ENCODE measurements at places on chromosomes 11 and 22. TPM values are rescaled to one million over a fixed set of nuclear protein-coding genes. Genes with fewer than 3 reads are reported as not detected.

GRCh38 chr11:123461164-123461563 lies 31.1 kb downstream of the GRAMD1B start:
- peak; percentile 35 for ATAC-seq

- ATAC-seq = no peak
Observed at GRCh38 chr22:50674130-50674500, 1.5 kb downstream of the SHANK3 start.

GRCh38 chr11:58626934-58627483 lies 4.5 kb downstream of the CNTF start:
- no peak for ATAC-seq

GRCh38 chr22:40746428-40747220 lies 67.3 kb downstream of the MCHR1 start:
- ATAC-seq = no peak

- peak; percentile 36 for ATAC-seq
Observed at GRCh38 chr11:110852921-110853490, 140.8 kb upstream of the ARHGAP20 start.

DNA sequence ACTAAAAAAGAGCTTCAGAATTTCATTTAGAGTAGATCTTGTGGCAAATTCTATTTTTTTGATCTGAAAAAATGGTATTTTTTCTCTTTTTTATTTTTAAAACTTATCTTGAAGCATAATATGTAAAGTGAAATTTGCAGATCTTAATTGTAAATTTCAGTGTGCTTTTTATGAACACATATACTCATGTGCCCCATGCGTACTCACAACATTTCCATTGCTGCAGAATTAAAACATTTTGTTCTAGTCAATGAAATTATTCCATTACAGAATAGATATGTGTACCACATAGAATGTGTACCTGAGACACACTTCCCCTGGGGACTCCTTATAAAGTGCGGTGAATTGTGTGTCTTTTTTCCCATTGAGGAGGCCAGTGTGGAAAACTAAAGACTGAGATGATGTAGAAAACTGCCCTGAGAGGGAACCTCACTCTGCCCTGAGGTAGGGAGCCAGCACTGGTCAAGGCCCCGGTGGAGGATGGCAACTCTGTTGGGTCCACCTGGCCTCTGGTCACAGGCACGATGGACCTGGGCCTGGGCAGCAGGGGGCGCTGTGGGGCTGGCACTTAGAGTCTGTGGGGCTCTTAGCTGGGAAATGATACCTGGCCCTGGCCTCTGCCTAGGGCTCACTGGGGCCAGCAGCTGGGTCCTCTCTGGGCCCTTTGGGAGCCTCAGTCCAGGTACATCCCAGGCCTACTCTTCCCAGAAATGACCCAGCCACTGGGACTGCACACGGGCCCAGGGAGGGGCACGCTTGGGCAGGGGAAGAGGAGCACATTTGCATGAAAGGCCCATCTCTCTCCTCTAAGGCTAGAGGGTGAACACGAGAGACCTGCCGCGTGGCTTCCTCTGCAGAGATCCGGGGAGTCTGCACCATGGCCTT lies 77.9 kb upstream of the TOP3B start:
- ATAC-seq = no peak

DNA sequence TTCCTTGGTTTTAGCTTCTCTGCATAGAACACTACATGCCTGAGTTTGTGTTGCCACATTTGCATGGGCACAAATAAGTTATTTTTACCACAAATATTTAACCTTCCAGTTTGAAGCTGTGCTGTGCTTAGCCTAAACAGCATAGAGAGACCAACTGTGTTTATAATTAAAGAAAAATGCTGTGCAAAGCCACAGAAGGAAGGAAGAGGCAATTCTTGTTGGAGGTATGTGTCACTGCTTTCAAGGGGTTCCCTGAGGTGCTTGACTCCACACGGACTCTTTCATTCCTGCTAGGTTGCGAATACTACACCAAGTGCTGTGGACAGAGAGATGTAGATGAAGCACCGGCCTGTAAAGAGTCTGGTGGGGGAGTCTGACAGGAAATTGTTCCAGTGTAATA lies 47.6 kb upstream of the OLFML1 start:
- no peak for ATAC-seq

DNA sequence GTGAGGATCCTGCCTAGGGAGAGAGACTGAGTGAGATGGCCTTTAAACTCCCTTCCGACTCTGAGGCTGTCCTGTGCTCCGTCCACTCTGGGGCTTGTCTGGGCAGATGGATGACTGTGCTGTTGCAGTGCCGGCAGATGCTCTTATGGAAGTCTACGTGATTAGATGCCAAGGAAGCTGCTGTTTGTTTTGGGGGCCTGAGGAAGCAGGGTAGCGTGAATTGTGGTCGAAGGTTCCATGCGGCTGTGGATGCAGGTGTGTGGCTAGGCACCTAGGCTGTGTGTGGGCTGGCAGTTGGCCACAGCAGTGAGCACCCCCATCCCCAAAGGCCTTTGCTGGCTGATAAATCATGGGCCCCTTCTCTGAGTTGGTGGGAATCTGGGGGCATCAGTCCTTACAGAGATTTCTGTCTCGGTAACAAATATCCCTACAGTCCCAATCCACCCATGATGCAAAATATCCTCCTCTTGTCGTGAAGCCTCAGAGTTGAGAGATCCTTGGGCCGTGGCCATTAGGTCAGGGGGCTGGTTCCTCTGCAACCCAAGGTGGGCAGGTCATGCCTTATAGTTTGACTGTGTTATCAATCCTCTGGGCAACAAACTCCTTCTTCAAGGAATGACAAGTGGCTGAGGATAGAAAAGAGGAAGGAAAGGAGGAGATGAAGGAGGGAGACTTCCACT lies 31.2 kb downstream of the AMPD3 start:
- ATAC-seq = no peak

GRCh38 chr11:3817181-3817800 lies 8.9 kb downstream of the PGAP2 start:
- no peak for ATAC-seq

- ATAC-seq = no peak
Observed at GRCh38 chr11:123062892-123063825, 1.2 kb upstream of the HSPA8 start.

DNA sequence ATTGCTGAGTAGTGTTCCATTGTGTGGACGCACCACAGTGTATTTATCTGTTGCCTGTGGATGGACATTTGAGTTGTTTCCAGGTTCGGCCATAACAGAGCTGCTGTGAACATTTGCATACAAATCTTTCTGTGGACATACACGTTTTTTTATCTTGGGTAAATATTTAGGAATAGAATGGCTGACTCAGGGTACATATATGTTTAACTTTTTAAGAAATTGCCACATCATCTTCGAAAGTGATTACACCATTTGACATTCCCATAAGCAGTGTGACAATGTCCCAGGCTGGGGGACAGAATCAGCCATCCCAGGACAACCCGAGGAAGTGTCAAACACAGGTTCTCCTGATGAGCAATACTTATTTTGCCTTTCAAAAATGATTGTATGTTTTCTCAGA lies 87.9 kb downstream of the OSBP2 start:
- ATAC-seq = no peak

- ATAC-seq = no peak
Observed at GRCh38 chr11:608791-609251, 6.9 kb downstream of the IRF7 start.

- peak; percentile 32 for ATAC-seq
Observed at GRCh38 chr22:30890686-30891442, 77.7 kb downstream of the MORC2 start.

DNA sequence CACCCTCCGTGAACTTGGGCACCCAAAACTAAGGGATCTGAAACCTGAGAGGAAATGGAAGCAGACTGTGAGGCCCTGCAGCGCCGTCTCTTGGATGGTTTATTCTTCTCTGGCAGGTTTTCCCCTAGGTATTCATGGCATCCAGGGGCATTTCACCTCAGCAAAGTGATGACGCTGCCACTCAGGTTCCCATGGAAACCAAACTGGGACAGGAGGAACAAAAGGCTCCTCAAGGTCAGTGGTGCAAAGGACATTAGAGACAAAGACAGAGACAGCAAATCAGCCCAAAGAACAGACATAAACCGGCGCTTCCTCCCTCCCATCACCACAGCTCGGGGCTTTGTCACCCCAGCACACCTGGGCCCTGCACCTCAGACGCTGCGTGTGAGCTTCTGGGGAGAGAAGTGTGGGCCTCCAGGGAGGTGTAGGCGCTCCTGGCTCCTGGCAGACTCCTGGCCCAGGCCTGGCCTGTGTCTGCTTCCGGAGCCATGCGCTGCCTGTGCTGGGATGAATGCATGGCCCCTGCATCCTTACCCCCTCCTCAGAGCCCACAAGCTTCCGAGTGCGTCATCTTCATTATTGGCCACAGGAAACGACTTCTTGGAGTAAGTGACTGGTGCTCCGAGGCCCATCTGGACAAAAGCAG lies 5.9 kb downstream of the TP53AIP1 start:
- no peak for ATAC-seq

DNA sequence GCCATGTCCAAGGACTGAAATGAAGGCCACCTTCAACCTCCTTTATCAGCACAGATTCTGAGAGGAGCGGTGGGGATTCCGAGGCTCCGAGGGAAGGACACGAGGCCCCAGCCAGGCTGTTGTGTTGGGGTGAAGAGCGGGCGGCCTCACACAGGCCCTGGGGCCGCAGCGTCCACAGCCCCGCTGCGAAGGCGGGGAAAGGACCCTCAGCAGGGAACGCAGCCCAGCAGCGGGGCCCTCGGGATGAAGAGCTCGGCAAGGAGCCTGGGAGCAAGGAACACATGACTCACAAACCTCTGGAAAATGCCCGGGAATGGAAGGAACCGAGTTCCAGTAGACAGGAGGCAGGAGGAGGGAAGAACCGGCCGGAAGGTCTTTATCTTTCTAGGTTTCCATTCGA lies 227.2 kb downstream of the BRD1 start:
- ATAC-seq = no peak

GRCh38 chr22:45428391-45429385 lies 15.2 kb downstream of the RIBC2 start:
- ATAC-seq = no peak

GRCh38 chr11:11108026-11108425 lies 245.0 kb downstream of the CSNK2A3 start:
- no peak for ATAC-seq

DNA sequence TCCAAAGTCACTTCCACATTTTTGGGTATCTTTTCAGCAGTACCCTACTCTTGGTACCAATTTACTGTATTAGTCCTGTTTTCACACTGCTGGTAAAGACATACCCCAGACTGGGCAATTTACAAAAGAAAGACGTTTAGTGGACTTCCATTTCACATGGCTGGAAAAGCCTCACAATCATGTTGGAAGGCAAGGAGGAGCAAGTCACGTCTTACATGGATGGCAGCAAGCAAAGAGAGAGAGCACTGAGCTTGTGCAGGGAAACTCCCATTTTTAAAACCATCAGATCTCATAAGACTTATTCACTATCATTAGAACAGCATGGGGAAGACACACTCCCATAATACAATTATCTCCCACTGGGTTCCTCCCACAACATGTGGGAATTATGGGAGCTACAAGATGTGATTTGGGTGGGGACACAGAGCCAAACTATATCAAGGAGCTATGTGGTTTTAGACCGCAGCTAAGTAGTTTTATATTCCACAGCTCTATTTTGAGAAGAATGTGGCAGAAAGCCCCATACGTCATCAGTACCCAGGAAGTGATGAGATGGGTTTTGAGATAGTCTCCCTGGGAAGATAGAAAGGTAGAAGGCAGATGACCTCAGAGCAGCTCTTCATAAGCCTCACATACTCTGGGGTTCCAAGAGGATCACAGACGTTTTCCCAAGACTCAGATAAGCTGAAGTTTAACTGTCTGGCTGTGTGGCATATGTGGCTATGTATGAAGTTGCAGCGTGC lies 96.3 kb downstream of the APIP start:
- ATAC-seq = no peak

DNA sequence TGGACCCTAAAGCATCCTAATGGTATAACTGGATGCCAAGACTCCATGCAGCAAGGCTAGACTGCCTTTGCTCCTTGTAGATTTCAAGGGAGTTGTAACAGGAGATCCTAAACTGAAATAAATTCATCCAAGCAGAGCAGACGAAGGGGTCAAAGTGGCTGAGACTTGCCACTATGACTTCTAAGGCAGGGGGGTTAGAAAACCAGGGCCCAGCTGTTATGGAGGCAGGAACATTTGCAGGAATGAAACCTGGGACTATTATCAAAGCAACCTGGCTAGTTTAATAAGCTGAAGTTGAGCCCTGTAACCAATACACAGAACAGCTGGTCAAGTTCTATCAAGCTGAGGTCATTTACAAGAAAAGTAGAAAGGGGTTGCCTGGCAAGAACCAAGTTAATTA lies 122.2 kb upstream of the TRPC6 start:
- no peak for ATAC-seq

- no peak for ATAC-seq
Observed at GRCh38 chr11:34502949-34503348, 10.6 kb downstream of the ELF5 start.

GRCh38 chr22:36156515-36157419 lies 3.8 kb downstream of the APOL3 start:
- ATAC-seq = peak; percentile 84

- ATAC-seq = no peak
Observed at GRCh38 chr11:126879516-126879915, 121.1 kb downstream of the KIRREL3 start.

DNA sequence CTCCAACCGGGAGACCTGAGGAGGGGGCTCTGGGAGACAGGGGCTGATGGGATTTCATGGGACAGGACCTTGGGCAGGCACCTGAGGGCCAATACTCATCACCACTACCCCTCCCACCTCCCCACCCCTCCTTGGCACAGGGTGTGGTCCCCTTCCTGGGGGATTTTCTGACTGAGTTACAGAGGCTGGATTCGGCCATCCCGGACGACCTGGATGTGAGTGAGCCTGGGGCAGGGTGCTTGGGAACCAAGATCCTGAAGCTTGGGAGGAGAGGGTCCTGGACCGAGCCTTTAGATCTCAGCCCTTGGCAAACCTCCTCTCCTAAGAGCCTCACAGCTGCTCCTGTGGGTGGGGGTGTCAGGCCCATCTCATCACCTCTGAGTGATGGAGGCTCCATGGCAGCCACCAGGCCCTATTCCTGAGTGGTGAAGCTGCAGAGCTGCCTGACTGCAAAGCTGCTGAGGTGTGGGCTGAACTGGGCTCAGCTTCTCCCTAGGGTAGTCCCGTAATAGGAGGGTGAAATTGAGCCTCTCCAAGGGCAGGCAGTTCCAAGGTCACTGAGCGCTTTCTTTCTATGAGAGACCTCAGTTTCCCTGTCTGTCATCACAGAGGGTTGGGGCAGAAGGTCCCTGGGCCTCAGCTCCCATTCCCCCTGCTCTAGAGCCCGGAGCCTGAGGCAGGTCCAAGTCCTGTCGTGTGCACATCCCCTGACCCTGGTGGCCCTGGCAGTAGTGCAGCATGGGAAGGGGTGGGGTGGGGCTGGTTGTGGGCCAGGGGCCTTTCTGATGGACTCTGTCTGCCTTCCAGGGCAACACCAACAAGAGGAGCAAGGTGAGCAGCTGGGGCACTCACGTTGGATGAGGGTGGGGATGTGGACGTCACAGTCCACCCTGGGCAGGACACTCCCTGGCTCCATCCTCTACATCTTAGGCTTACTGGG lies 6.5 kb downstream of the RGL4 start:
- ATAC-seq = no peak

GRCh38 chr11:121932646-121933185 lies 183.3 kb downstream of the BLID start:
- ATAC-seq = no peak

ART1 gene
- total RNA-seq = not detected

MUC2 gene
- total RNA-seq = not detected

OR5AN1 gene
- not detected for total RNA-seq

CERK gene
- total RNA-seq = 45.4 TPM

BLID gene
- total RNA-seq = 1.2 TPM

CD151 gene
- 794 TPM for total RNA-seq

KIF18A gene
- 0.15 TPM for total RNA-seq

BTBD18 gene
- total RNA-seq = not detected

RAG2 gene
- not detected for total RNA-seq

SPECC1L gene
- total RNA-seq = 62.3 TPM

ARHGEF17 gene
- 89.8 TPM for total RNA-seq
